Dermis blood vessel endothelial cell (primary cell): ENCODE measurements at places on chromosomes 12 and 14.

- no peak for DNase-seq
Measured at GRCh38 chr14:105061428-105062047, 3.7 kb downstream of the GPR132 start.

GRCh38 chr14:74402401-74403251 lies 23.4 kb downstream of the SYNDIG1L start:
- DNase-seq = no peak

GRCh38 chr12:123126294-123127181 lies 24.4 kb downstream of the PITPNM2 start:
- DNase-seq = peak; percentile 86

GRCh38 chr12:13947276-13947946 lies 34.0 kb downstream of the GRIN2B start:
- DNase-seq = no peak

- peak; percentile 81 for DNase-seq
Measured at GRCh38 chr12:114920771-114921554, 237.0 kb upstream of the TBX3 start.

DNA sequence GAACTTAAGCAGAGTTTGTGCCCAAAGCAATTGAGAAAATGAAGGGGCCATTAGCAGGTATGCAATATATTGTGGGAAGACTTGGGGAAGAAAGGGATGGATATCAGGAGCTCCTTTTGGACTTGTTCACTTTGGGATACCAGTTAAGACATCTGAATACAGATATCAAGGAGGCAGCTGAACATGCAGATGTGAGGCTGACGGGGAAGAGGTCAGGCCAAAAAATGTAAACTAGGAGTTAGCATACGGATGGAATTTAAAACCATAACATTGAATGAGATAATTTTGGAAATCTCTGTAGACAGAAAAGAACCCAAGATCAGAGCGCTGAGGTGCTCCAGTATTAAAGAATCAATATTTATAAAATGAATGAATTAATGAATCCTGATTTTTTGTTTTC lies 53.4 kb downstream of the OSBPL8 start:
- DNase-seq = no peak

DNA sequence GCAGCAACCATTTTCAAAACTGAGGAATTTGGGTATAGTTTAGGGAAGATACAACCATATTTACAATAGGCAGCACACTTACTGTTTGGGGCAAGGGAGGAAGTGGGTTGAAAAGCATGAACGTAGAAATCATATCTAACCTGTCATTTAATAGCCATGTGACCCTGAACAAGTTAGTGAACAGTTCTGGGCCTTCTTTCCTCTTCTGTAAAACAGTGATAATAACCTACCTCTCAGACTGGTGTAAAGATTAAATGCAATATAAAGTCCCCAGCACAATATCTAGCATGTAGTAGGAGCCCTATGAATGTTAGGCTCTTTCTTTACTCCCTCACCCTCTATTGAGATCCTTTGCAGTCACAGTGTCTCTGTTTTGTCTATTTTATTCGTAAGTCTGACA lies 33.5 kb downstream of the A2ML1 start:
- DNase-seq = no peak

DNA sequence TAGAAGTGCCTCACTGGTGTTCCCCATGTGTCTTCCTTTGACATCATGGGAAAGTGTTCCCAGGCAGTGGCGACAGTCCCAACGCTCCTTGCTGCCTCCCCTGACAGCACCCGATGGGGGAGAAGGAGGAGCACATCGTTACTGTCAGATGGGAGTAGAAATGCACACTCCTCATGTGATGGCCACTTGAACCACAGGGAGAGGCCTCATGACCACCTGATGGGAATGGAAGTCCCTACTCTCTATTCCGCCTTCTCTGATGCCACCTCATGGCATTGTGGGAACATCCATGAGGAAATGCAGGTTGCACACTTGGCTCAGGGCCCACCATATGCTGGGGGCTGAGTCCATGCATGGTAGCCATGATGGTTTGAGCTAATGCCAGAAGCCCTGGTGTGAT lies 14.3 kb upstream of the CORO1C start:
- no peak for DNase-seq

DNA sequence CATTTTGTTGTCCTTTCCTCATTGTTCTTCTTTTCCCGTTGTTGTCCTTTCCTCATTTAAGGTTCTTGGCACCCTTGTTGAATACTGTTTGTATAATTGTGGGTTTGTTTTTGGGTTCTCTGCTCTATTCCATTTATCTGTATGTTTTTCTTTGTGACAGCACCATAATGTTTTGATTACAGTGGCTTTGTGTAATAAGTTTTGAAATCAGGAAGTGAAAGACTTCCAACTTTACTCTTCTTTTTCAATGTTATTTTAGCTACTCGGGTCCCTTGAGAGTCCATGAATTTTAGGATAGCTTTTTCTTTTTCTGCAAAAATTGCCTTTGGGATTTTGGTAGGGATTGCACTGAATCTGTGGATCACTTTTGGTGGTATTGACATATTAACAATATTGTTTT lies 28.1 kb downstream of the ETNK1 start:
- DNase-seq = no peak

DNA sequence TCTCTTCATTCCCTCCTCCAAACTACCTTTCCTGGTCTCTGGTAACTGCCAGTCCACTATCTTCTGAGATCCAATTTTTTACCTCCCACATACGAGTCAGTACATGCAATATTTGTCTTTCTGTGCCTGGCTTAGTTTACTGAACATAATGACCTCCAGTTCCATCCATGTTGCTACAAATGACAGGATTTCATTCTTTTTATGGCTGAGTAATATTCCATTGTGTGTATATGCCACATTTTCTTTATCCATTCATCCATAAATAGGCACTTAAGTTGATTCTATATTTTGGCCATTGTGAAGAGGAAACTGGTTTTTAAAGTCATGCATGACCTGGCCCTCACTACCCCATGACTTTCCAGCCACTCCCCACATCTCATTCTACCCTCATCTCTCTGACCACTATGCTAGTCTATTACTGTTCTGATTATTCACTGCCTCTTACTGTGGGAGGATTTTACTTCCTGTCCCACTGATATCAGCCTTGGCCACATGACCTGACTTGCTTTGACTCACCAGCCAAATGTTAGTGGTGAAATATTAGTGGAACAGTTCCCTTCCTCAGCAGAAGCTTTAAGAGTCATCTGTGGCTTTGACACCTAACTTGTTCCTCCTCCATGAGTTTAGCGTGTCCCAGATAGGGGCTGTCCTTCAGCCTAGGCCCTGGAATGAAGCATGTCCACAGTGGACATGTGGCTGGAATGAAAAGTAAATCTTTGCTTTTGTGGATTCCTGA lies 52.2 kb downstream of the GOLGA5 start:
- peak; percentile 77 for DNase-seq

DNA sequence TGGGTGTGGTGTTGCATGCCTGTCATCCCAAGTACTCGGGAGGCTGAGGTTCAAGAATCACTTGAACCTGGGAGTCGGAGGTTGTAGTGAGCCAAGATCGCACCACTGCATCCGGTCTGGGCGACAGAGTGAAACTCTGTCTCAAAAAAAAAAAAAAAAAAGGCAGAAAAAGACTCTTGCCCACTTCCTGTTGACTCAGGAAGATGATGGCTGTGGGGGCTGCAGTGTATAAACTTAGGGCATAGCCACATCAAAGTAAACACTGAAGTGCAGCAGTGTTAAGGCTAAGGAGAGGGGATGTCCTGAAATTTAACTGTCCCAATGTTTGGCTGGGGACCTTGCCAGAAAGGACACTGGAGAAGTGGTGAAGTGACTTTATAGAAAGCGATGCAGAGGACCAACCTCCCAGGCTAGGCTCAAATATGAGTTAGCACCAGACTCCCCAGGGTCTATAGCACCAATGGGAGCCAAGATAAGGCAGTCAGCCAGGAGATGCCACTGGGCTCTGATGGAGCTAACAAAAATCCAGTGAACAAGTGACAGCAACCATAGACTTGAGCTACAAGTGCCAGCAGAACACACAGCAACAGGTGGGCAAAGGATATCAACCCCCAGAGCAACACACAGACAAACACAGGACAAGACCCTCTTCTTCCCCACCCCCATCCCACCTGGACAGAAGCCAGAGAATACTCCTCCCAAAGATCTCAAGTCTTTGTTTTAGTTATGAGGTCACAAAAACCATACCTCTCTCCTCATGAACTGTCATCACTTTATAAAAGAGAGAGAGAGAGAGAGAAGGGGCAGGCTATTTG lies 28.0 kb downstream of the NELL2 start:
- no peak for DNase-seq

DNA sequence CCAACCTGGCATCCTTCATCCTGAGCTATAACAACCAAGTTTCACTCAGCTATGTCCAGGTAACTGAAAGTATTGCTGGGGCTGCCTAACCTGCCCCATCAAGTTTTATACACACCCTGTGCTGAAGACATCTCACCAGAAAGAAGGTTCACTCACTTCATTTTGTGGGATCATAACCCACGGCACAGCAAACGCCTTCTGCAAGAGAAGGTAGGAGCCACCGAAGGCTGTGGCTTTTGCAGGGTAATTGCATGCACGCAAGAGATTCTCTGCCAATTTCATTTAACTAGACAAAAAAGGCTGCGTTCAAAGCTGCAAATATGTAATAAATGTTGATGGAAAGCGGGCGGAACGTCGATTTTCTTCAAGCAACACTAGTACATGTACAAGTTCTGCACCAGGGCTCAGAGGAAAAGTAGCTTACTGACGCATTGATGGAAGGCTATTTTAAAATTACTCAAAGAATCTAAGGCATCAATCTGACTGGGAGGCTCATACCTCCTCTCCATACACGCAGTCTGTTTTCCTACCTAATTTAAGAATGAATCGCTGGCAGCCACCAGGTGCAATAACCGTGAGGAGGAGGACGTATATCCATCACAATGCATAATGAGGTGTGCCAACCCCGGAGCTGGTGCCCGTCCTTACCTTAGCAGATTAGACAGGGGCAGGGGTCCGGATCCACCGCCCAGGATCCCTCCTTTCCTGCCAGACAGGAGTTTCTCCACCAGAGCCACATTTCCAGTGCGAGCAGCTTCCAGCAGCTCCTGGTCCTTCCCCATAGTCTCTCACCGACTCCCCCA lies 1.1 kb downstream of the ANKS1B start:
- no peak for DNase-seq

GRCh38 chr14:49640540-49641417 lies 5.7 kb upstream of the DNAAF2 start:
- DNase-seq = no peak

DNA sequence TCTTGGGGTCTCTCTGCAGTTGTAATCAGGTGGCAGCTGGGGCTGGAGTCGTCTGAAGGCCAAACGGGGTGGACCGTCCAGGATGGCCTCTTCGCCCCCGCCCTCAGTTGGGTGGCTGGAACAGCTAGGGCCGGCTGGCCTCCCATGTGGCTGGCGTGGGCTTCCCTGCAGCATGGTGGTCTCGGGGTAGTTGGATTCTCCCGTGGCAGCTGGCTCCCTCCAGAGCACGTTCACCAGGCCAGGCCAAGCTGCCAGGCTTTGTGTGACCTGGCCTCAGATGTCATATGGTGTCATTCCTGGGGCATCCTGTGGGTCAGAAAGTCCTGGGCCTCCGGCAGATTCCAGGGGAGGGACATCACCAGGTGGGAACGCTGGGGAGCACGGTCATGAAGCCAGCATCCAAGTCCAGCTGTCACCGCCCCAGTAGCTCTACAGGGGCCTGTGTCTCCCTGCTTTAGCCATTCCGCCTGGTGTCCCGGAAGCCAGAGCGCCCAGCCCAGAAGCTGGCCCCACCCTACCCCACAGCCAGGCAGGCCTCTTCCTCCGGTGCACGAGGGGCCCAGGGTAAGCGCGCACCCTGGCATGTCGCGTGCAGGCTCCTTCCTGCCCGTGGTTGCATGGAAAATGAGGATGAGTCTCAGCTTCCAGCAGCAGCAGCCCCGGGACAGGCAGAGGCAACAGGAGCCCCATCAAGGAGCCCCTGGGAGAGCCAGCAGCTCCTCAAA lies 1.3 kb upstream of the NUDT14 start:
- DNase-seq = no peak

DNA sequence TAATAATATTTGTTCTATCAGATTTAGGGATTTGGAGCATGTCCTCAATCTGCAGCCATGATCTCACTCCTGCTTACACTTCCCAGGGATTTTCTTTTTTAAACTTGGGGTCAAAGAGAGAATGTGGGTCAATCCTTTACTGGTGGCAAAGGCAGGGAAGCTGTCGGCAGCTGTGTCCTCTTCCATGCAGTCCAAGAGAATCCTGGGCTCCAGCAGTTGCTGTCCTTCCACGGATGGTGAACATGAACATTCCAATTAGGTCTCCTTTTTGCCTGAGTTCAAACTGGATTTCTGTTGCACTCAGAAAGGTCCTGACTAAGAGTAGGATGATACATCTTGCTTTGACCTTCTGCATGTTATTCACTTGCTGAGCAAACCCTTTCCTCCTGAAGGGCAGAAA lies 73.9 kb downstream of the ARL6IP4 start:
- DNase-seq = no peak

GRCh38 chr12:49945394-49946080 lies 5.0 kb upstream of the AQP2 start:
- DNase-seq = peak; percentile 89

GRCh38 chr12:104375775-104376174 lies 72.2 kb downstream of the EID3 start:
- DNase-seq = peak; percentile 29

GRCh38 chr12:69732088-69732487 lies 6.6 kb upstream of the RAB3IP start:
- DNase-seq = no peak

DNA sequence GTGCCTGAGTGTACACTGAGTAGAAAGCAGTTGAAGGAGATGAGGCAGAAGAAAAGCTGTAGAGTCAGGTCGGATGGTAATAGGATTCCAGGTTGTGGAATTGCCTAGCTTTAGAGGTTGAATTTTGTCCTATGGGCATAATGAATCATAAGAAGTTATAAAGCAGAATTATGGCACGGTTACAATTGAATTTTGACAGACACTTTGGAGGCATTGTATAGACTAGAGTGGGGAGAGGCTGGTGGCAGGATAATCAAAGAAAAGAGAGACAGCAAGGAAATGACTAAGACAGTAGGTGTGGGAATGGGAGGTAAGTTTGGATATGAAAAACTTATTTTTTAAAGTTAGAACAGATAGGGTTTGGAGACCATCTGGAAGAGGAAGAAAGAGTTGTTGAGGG lies 102.6 kb downstream of the NTN4 start:
- peak; percentile 19 for DNase-seq

- DNase-seq = no peak
Measured at GRCh38 chr12:11669348-11669747, 19.9 kb downstream of the ETV6 start.

DNA sequence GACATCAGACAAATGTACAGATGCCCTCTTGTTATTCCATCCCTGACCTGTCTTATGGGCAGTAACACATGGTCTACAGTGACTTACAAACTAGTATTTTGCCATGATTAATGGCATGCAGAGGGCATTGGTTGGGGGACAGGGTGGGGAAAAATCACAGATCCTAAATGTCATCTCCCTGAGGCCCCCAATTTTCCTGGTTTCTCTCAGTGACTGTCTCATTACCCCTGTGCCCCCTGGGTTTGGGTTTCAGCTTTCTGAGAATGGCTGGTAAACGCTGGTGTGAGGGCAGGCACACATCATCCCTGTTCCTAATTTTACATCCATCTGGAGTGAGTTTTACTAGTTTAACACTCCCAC lies 10.1 kb downstream of the KRT76 start:
- no peak for DNase-seq
